ENCODE measurements at places on chromosomes 4 and X.

GRCh38 chrX:135264206-135264605, 12.3 kb downstream of the ETDA start:
- DNase-seq, result no peak

GRCh38 chrX:120358737-120359456, 3.0 kb upstream of the ATP1B4 start:
- peak; percentile 14 for DNase-seq

GRCh38 chr4:53841711-53842110, 222.7 kb downstream of the CHIC2 start:
- no peak for DNase-seq

DNA sequence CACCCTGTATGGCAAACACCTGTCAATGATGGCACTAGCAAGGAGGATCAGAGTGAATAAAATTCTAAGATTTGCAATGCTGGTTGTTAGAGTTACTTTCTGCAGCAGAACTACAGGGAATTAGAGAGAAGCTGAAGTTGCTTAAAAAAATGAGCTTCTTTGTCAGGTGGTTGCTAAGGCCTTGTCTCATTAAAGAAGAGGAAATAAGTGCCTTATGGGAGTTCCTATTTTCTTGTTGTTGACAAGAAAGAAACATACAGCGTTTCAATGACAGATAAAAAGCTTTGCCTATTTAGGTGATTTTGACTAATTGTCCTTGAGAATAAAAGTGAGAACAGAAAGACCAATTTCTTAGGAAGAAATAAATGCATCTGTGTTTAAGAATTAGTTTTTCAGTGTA, 106.0 kb upstream of the ARHGAP24 start:
- DNase-seq, result no peak

GRCh38 chr4:54912155-54912554, 213.2 kb downstream of the KDR start:
- no peak for DNase-seq

- DNase-seq, result peak; percentile 84
These were observed 43.8 kb downstream of the WWC2 start for GRCh38 chr4:183142571-183143550.

- DNase-seq, result no peak
These were observed 62.4 kb downstream of the ARHGAP10 start for GRCh38 chr4:147794314-147794680.

GRCh38 chr4:85644061-85644460, 169.1 kb downstream of the ARHGAP24 start:
- no peak for DNase-seq

DNA sequence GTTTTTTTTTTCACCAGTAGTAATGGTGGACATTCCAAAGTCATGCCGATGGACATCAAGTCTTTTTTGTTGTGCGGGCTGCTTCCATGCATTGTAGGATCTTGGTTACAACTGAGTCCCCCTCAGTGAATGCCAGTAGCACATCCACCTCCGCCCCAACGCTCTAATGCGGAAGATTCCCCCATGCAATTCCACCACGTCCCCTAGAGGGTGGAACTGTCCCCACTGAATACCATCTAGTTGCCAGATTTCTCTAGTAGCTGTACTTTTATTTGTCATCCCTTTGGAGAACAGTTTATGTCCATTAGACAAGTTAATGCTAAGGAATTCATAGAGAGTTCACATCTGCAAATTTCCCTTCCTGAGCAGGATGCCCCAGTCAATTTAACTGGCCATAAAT, 6.7 kb downstream of the SHISA3 start:
- DNase-seq, result no peak

DNA sequence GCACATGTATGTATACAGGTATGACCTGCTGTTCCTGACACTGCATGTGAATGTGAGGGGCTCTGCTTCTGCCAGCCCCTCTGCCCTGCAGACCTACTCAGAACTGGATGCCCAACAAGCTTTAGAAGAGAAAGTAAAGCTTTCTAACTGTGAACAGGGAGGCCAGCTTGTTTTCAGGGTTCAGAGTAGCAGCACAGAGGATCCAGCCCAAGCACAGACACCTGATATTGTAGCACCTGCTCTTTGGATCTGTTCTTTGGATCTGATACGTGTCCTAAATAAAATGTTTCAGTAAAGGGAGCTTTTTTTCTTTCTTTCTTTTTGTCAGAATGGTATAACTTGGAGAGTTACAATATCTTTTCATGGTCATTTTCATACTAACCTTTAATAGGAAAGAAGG, 19.2 kb downstream of the DCUN1D4 start:
- DNase-seq, result no peak

DNA sequence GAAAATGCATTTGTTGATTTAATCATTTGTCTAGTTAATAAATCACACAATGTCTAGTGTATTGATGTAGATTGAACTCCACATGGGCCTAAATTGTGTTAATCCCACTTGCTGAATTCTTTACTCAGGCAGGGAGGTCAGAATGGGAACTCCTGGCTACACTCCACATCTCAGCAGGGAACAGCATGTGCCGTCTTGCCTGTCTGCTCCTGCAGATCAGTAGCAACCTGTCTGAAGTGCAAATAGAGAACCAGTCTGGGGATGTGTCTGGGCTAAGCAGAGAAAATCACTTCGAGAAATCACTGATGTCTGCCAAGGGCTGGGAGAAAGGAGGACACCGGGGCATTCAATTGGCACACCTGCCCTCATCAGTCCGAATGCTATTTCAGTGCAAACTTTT, 16.5 kb upstream of the MXRA5 start:
- DNase-seq, result no peak

GRCh38 chr4:2333916-2334644, 72.2 kb upstream of the MXD4 start:
- no peak for DNase-seq

DNA sequence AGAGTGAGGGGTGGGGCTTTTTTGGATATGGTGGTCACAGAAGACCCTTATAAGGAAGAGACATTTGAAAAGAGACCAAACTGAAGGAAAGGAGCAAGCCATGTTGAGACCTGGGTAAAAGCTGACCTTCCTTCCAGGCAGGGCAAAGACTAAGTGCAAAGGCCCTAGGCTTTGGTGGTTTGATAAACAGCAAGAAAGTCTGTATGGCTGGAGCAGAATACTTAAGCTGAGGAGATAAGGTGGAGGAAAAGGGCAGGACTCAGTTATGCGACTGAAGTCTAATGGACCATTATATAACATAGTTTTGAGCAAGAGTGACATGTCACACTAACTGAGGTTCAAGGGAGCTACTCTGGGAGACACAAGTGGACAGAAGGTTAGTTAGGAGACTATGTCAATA, 20.0 kb downstream of the SH3RF1 start:
- DNase-seq, result no peak

GRCh38 chr4:128810331-128810870, 901 bp downstream of the JADE1 start:
- peak; percentile 48 for DNase-seq

DNA sequence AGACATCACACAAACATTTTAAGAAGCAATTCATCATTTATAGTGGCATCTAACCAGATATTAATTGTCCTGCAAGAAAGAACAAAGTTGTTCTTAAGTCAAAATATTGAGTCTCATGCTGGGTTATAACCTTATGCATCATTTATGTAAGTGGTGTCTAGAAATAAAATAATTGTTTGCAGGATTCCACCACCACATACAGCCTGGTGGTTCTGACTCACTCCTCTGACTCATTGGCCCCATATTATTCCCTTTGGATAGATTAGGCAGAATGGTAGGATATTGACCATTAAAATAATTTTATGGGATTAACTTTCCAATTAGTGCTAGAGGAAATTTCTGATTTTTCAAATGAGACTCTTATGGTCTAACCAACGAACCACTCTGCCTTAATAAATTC, 384.5 kb downstream of the GRXCR1 start:
- peak; percentile 52 for DNase-seq

DNA sequence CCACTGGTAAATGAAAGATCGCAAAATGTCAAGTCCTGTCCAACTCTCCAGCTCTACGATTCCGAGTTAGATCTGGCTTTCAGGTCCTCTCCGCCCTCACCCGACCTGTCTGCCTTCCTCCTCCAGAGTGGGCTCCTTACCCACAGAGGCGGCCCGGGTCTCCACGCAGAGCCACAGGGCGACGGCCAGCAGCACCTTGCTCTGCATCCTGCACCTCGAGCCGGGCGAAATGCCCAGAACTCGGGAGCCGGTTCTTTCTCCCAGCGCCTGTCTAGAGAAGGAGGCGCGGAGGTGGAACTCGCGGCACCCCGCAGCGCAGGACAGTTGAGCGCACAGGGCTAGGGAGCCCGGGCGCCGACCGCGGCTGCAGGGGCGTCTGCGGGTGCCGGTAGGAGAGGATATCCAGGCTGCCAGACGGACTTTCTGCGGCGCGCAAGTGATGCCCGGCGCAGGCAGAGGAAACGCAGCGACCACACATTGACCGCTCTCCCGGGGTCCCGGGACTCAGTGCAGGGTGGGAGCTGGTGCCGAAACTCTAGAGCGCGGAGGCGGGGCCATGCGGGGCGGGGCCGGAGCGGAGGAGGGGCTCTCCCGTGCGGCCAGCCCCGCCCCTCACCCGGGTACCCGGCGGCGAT, at the start of gene KDR:
TSS of gene KDR (minus strand) at position 509 of the 635 bp plus-strand sequence. CDS start at position 207, 302 bp downstream.
- peak; percentile 30 for DNase-seq
